SW 1271 (cell line): ENCODE measurements at places on chromosomes 7 and 10.
A peak's percentile ranks its signal among the peaks of the same experiment; 100 is the strongest.

DNA sequence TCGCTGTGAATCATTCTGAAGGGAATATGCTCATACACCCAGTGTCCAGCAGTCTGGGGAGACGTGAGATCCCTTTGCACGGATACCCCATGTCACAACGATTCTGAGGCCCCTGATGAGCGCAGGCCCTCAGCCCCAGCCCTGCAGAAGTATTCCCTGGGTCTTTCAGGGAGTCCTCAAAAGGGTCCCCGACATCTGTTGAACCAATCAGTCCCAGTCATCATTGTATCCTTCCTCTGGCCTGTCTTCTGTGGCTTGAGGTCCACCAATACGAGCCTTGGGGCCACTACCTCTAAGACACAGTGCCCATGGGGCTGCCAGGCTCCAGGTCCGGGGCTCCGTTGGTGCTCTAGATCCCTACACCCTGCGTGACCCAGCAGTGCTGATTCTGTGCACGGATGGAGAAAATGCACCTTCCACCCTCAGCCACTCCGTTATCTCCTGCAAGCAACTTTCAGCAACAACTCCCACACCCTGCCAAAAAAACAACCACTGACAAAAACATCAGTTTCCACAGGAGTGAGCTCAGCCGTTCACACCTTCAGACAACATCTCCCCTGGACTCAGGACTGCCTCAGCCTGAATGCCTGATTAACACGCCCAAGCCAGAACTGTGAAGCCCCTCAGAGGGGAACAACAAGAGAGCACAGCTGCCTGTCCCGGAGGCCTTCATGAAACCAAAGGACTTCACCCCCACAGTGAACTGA lies 46.9 kb upstream of the KDM7A start:
- DNase-seq: no peak

- DNase-seq: no peak
Observed at GRCh38 chr7:126715076-126715475, 537.7 kb downstream of the GRM8 start.

DNA sequence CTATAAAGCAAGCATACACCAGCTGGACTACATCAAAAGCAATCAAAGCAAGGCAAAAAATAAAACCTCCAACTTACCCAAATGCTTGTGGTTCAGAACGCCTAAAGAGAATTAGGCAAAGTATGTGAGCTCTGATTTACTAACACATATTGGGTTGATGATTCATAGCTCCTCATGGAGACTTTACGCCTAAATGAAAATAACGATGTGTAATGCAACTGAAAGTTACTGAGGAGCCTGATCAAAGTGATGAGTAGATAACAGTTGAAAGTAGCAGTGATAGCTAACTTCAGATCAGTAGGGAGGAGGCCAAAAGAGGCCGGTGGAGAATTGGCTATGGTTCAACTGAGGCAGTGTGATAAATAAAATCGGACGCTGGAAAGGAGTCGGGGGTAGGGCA lies 85.0 kb downstream of the MPP7 start:
- no peak for DNase-seq

GRCh38 chr10:22321156-22321923 lies 441 bp downstream of the BMI1 start:
- peak; percentile 50 for DNase-seq

- no peak for DNase-seq
Observed at GRCh38 chr7:132500727-132501440, 75.4 kb downstream of the PLXNA4 start.
